ENCODE measurements at places on chromosomes 2 and 18.

DNA sequence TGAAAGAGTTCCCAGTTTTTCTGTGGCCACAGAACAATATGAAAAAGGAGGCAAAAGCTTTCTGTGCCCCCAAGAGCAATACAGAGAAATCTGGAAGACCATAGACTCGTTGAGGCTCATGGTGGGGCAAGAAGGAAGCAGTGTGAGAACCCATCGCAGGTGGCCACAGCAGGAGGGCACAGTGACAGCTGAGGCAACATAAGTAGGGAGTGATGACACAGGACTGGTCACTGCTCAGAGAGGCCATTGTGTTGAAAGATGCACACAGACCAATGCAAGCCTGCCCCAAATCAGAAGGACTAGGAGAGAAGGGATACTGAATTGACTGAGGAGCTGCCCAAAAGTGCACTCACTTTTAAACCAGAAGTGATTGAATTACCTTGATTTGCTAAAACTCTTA lies 483.6 kb downstream of the EPHA4 start:
- DNase-seq = no peak

- DNase-seq = no peak
These were observed 29.9 kb downstream of the HDHD2 start for GRCh38 chr18:47120428-47120827.

DNA sequence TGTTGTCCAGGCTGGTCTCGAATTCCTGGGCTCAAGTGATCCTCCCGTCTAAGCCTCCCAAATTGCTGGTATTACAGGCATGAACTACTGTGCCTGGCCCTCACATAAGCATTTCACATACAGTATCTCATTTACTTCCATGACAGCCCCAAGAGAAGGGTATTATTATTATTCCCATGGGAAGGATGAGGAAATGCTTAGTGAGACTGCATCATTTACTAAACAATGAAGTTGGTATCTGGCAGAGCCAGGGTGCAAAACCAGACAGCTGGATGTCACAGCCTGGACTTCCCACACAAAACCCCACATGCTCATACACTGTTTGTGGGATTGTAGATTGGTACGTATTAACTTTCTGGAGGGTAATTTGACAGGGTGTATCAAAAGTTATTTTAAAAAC lies 29.9 kb downstream of the DAPL1 start:
- DNase-seq = no peak

DNA sequence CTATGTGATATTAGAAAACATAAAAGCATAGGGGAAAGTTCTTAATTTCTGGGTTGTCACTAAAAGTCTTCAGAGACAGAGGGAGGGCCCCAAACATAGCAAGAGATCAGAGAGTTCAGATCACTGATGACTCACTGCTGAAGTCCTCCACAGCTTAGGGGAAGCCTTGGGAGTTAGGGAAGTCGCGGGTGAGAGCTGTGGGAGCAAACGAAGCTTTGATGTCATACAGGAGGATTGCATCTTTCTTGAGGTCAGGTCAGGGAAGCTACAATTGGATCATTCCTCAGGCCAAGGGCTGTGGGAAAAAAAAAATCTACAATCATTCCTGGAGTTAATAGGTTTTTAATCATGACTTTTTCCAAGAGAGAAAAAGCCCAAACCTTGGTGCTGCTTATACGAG lies 96.2 kb downstream of the COPS8 start:
- DNase-seq = no peak

GRCh38 chr2:23651187-23652080 lies 266.5 kb downstream of the KLHL29 start:
- DNase-seq = no peak

DNA sequence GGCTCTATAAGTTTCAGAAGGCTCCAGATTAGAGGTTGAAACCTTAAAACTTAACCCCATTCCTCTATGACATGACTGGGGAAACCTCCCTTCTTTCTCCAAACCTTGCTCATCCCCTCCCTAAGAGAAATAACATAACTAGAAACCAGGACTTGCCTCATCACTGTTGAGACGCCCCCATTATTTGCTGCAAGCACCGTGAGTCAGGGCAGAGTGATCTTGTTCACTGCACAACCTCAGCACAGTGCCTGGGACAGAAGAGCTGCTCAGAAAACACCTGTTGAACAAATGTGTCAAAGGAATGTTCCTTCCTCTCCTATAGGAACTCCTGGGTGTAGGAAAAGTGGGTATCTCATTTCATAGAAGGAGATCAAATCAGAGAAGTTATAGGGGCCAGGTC lies 132.7 kb upstream of the CTAGE1 start:
- no peak for DNase-seq

DNA sequence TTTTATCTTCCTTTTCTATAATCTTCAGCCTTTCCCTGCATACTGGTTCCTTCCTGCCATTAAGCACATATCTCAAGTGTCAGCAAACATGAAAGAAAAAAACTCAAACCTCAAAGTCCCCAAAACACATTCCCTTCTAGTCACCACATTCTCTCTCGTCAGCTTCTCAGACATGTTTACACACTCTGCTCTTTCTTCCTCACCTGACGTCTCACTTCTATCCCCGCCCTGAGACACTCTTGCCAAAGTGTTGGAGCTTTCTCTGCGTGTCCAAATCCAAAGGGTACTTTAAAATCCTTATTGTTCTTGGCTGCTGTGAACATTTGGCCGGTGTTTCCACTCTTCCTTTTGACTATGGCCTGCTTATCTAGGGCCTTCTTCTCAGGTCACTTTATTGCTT lies 47.9 kb downstream of the SOX11 start:
- no peak for DNase-seq
